ENCODE measurements at places on chromosomes 3 and 15.

DNA sequence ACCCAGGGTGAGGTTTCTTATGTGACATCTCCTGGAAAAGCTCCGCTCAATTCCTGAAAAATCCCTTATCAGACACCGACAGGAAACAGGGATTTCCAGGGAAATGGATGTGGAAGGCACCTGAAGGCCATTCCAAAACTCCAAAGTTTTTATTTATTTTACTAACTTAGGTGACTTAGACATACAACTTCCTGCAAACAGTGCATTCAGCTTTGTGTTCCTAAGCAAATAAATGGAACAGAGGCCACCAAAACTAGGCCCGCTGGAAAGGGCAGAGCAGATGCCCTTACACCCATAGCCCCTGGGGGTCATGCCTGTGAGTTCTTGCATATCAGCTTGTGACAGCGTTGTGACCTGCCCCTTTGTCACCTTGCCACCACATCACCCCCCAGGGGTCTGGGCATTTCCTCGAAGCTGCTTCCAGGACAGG, 239.4 kb downstream of the XXYLT1 start:
- DNase-seq, result peak; percentile 68

- no peak for DNase-seq
These were observed 241.6 kb upstream of the CNTN6 start for GRCh38 chr3:851098-851790.

GRCh38 chr3:46957092-46957820, 19.3 kb downstream of the CCDC12 start:
- no peak for DNase-seq

- no peak for DNase-seq
These were observed 28.3 kb downstream of the PLXND1 start for GRCh38 chr3:129577925-129578786.

DNA sequence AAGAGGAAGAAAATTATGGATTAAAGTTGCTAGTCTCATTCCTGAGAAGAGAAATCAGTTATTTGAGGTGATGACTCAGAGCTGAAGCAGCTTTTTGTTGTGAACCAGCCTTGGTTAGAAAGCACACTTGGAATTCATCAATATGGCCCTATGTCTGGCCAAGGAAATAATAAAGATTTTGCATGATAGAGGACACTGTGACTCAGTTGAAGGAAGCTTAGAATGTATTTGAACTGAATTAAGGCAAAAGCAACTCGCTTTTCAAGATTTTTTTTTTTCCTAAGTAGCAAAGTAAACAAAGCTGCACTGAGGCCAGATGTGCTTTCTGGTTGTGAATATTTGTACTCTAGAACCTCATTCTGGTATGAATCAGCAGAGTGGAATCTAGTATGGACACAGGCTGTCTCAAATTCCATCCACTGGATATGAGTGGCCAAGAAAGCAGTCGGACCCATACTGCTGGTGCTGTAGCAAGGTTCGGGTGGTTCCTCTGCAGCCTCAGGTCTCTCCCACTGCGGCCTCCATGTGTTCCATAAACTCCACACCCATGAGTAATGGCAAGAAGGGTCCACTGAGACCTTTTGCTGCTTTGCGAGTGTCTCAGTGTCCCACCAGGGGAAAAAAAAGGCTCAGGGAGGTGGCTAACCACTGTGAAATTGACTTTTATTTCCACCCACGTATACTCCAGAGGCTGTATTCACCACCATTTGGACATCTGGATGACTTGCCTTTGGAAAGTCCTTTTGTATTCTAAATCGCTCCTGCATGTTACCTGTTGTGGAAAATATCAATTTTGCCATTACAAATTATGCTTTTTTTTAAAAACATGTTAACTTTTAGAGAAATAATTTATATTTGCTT, 53.1 kb downstream of the TGFBR2 start:
- peak; percentile 87 for DNase-seq

DNA sequence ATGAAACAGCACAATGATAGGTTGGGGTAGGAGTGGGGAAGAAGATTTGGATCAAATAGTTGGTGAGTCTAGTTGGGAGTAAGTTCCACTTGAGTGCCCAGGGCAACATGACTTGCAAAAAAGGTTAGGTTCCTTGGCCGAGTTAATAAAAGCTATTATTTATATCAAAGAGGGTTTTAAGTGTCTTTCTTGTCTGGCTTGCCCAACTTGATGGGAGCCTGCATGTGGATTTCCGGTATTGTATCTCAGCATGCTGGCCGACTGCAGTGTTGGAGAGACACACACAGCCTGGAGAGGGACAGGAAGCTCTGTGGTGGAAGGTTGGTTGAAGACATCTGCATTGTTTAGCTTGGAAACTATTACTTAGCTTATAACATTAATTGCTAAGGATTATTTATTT, 449.5 kb upstream of the TBL1XR1 start:
- no peak for DNase-seq

Data from glomerular endothelial cell (primary cell).